ENCODE measurements at places on chromosomes 2 and 18.

GRCh38 chr2:3447789-3448317 is 68.4 kb downstream of the TRAPPC12 start:
- H3K36me3 ChIP-seq = peaks cover 27% of the 10 kb centered on the region
- no peaks in the 10 kb centered on the region for H3K27me3 ChIP-seq
- no peak overlapping the region for H3K27ac ChIP-seq
- no peak overlapping the region for H3K4me3 ChIP-seq

- H3K4me3 ChIP-seq = no peak overlapping the region
- H3K36me3 ChIP-seq = no peaks in the 10 kb centered on the region
- H3K27me3 ChIP-seq = no peaks in the 10 kb centered on the region
- H3K4me1 ChIP-seq = peaks cover 7% of the 10 kb centered on the region
Measured at GRCh38 chr18:62938006-62938405, 222.7 kb downstream of the PHLPP1 start.

DNA sequence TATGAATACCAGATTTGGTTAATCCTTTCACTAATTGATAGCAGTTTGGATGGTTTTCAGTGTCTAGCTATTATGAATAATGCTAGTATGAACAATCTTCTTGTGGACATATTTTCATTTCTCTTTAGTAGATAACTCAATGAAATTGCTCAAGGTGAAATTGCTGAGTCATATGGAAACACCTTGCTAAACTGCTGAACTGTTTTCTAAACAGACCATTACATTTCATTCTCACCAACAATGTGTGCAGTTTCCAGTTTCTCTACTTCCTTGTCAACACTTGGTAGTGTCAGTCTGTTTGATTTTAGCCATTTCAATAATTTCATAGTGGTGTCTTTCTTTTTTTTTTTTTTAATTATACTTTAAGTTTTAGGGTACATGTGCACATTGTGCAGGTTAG is 250.0 kb downstream of the HRH4 start:
- no peaks in the 10 kb centered on the region for H3K4me1 ChIP-seq
- no peak overlapping the region for H3K4me3 ChIP-seq
- no peaks in the 10 kb centered on the region for H3K36me3 ChIP-seq
- no peak overlapping the region for H3K27ac ChIP-seq
- no peaks in the 10 kb centered on the region for H3K27me3 ChIP-seq
- DNase-seq = no peak

- H3K27ac ChIP-seq = peak overlapping the region; percentile 97
- DNase-seq = no peak
- no peak overlapping the region for H3K4me3 ChIP-seq
Measured at GRCh38 chr2:177244244-177244771, 20.2 kb downstream of the NFE2L2 start.

GRCh38 chr18:76426737-76427305 is 68.2 kb downstream of the ZNF516 start:
- H3K27me3 ChIP-seq = no peaks in the 10 kb centered on the region
- no peak overlapping the region for H3K27ac ChIP-seq
- no peak overlapping the region for H3K4me3 ChIP-seq
- DNase-seq = no peak
- peaks cover 5% of the 10 kb centered on the region for H3K4me1 ChIP-seq

DNA sequence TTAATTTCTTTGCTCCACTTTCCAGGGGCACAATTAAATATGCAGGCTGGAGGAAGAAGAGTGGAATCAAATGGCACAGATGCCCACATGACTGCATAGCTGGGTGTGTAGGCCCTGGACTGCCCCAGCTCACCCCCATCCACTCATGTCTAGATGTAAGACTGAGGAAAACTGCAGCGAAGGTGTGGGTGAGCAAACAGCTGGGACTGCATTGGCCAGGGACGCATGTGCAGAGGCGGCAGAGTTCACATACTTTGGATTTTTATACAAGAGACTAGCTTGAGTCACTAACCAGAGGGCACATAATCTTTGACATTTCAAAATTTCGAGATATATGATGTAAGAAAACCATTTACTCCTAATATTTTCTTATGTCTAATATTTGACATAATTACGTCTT is 60.1 kb downstream of the SPIRE1 start:
- no peaks in the 10 kb centered on the region for H3K27me3 ChIP-seq
- no peak overlapping the region for H3K4me3 ChIP-seq
- DNase-seq = peak; percentile 86
- H3K36me3 ChIP-seq = no peaks in the 10 kb centered on the region

DNA sequence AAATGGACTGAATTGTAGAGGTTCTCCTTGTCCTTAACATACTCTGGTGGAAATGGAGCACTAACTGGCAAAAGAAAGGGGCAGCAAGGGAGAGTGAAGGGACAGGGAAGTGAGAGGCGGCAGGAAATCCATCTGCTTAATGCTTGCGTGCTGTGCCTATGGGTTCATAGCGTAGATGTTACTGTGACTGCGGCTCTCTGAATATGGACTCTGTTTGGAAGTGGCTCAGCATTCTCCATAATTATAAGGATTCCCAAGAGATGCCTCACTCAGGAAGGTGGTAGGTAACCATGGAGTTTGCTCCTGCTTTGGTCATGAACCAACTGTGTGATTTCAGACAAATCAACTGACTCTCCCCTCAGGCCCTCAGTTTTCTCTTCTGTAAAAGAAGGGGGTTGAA is 50.0 kb downstream of the MYO3B start:
- DNase-seq = no peak
- H3K27ac ChIP-seq = no peak overlapping the region
- H3K4me1 ChIP-seq = 0 out of 2 replicates have a peak, but pooled peaks cover 4% of the 10 kb centered on the region
- H3K4me3 ChIP-seq = no peak overlapping the region

GRCh38 chr2:168323529-168324021 is 76.2 kb upstream of the STK39 start:
- no peak for DNase-seq
- no peak overlapping the region for H3K27ac ChIP-seq
- H3K4me1 ChIP-seq = peaks cover 13% of the 10 kb centered on the region
- H3K36me3 ChIP-seq = no peaks in the 10 kb centered on the region

DNA sequence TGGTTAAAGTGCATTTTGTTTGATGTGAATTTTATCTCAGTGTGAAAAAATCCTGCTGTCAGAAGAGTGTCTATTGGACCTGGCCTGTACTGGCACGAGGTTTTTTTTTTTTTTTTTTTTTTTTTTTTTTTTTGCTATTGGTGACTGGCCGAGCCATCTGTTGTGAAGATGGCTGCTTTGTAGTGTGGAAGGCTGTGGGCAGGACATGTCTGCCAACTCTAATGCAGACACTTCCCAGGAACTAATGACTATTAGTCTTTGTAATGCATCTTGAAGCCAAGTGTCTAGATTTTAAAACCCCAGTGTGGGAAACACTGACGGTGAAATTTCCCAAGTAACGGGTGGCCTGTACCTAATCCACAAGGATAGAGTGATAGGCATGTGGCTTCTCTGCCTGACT is 34.3 kb downstream of the ZAP70 start:
- H3K36me3 ChIP-seq = no peaks in the 10 kb centered on the region
- DNase-seq = no peak
- no peaks in the 10 kb centered on the region for H3K27me3 ChIP-seq
- no peak overlapping the region for H3K4me3 ChIP-seq
- no peak overlapping the region for H3K27ac ChIP-seq
- peaks cover 13% of the 10 kb centered on the region for H3K4me1 ChIP-seq

- no peak overlapping the region for H3K4me3 ChIP-seq
- no peaks in the 10 kb centered on the region for H3K4me1 ChIP-seq
- H3K36me3 ChIP-seq = no peaks in the 10 kb centered on the region
Measured at GRCh38 chr2:175734686-175735085, 267.4 kb downstream of the LNPK start.

DNA sequence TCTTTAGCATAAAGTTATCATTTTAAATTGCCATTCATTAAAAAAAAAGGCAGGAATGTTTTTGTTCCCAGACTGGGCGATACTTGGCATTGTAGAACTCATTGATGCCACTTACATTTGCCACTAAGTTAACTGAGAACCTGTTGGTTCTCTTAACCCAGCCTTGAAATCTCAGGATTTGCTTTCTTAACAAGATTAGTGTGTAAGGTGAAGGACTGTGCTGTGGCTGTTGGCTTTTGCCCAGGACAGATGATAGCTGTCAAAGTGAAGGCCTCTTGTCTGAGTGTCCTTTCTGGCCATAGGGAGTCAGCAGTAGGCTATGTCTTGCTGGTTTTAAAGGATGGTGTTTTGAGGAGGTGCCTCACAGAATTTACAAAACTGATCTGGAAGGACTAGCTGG is 2.6 kb downstream of the DPYSL5 start:
- no peaks in the 10 kb centered on the region for H3K36me3 ChIP-seq
- no peak overlapping the region for H3K27ac ChIP-seq
- no peak for DNase-seq
- H3K4me1 ChIP-seq = no peaks in the 10 kb centered on the region
- peaks cover 21% of the 10 kb centered on the region for H3K27me3 ChIP-seq

- no peaks in the 10 kb centered on the region for H3K27me3 ChIP-seq
- H3K4me1 ChIP-seq = peaks cover 48% of the 10 kb centered on the region
- H3K4me3 ChIP-seq = peak overlapping the region; percentile 44
- DNase-seq = no peak
Measured at GRCh38 chr2:150165442-150165841, 322.0 kb downstream of the RND3 start.

DNA sequence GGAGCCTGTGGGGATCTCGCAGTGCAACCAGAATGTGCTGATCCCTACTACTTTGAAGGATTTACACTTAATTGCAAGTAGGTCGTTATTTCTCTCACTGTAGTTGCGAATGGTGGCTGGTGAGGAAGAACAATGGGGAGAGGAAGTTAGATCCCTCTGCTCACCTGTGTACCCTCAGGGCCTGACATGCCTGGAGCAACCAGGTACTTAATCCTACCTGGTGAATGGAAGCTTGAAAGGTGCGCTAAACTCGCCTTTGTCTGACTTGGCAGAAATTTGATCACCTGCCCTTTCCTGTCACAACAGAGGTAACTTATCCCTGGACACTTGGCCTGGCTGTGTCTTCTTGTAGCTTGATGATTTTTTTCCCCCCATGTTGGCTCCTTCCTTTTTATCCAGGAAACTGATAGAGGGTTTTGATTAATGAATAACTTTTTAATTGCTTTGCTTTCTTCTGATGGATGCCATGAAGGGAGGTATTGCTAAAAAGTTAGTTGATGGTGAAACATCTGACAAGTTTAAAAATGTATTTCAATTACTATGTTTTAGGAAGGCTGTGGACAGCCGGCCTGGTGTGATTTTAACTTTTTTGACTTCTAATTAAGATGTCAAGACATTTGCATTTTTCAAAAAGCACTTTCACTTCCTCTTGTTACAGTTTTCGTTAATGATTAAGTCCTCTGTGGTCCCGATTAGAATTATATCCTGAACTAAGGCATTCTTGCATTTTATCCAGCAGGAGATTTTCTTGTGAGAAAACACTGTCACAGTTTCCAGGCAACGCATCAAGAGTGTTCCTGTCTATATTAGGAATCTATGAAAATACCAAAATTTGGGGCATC is 9.2 kb downstream of the SGPP2 start:
- DNase-seq = peak; percentile 84
- no peak overlapping the region for H3K27ac ChIP-seq
- 0 out of 2 replicates have a peak overlapping the region, but pooled peaks have one; percentile 1 for H3K4me3 ChIP-seq
- H3K4me1 ChIP-seq = peaks cover 12% of the 10 kb centered on the region
- H3K36me3 ChIP-seq = no peaks in the 10 kb centered on the region

DNA sequence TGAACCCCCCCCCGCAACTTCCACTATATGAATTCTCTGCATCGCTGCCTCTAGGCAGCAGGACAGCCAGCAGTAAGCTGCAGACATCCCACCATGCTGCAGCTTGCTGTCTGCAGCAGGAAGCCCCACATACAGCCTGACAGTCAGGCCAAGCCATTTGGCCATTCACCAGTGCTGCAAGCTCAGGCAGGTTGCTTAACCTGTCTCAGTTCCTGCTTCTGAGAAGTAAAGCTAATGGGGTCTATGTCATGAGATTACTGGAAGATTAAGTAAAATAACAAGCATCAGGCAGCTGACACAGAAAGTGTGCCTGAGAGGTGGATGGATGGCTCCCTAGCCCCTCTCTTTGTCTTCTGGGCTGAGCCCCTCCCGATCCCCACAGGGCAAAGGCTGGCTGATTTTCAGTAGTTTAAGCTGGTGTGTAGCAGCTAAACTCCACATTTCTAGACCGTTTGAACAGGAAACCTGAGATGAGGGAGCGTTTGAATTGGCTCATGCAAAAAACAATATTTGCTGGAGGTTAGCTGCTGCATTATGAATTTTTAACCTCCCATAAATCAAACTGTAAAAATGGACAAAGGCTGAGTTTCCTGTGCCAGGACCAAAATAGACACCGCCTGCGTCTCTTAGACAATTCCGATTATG is 193.8 kb upstream of the ARL4C start:
- no peak overlapping the region for H3K4me3 ChIP-seq
- H3K4me1 ChIP-seq = peaks cover 59% of the 10 kb centered on the region
- no peaks in the 10 kb centered on the region for H3K27me3 ChIP-seq
- H3K36me3 ChIP-seq = no peaks in the 10 kb centered on the region

DNA sequence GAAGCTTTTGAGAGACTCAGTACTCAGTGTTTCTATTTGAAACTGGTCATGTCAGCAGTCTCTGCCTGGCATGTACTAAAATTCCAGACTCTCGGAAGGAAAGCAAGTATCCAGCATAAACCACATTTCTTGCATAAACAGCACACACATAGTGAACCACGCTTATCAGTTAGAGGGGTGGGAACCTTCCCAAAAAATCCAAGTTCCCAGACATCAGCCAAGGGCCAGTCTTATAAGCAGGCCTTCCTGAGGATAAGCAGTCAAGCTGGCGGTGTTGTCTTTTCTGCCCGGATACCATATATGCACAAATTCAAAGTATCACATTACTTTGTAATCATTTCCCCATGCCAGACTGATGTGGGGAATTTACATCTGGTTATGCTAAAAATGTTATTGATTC is 73.6 kb downstream of the ST6GAL2 start:
- no peaks in the 10 kb centered on the region for H3K4me1 ChIP-seq
- peaks cover 19% of the 10 kb centered on the region for H3K27me3 ChIP-seq
- no peak overlapping the region for H3K4me3 ChIP-seq
- no peak overlapping the region for H3K27ac ChIP-seq

- H3K27ac ChIP-seq = no peak overlapping the region
- no peak overlapping the region for H3K4me3 ChIP-seq
- no peaks in the 10 kb centered on the region for H3K27me3 ChIP-seq
- DNase-seq = no peak
Measured at GRCh38 chr2:168146892-168147810, 100.2 kb downstream of the STK39 start.

GRCh38 chr18:54444319-54444914 is 86.7 kb downstream of the C18orf54 start:
- no peak overlapping the region for H3K27ac ChIP-seq
- DNase-seq = peak; percentile 55
- H3K4me1 ChIP-seq = no peaks in the 10 kb centered on the region
- no peaks in the 10 kb centered on the region for H3K36me3 ChIP-seq

- H3K27ac ChIP-seq = no peak overlapping the region
- H3K36me3 ChIP-seq = no peaks in the 10 kb centered on the region
- no peaks in the 10 kb centered on the region for H3K27me3 ChIP-seq
- no peaks in the 10 kb centered on the region for H3K4me1 ChIP-seq
- no peak overlapping the region for H3K4me3 ChIP-seq
Measured at GRCh38 chr18:32257084-32257785, 67.4 kb downstream of the MEP1B start.

DNA sequence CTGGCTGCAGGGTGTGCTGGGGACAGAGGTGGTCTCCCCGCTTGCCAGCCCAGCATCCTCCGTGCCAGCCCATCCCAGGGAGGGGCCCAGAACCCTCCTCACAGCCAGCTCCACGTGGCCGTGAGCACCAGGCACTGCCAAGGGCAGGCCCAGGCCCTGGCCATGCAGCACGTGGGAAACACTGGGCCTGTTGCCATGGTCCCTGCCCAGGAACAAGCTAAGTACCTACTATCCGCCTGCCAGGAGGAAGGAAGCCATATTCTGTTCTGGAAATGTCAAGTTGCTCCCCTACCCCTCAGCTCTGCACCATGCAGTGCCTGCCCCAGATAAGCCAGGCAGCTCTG is 250.6 kb downstream of the CYP26B1 start:
- peaks cover 4% of the 10 kb centered on the region for H3K4me1 ChIP-seq
- H3K27ac ChIP-seq = no peak overlapping the region

- DNase-seq = no peak
- H3K36me3 ChIP-seq = no peaks in the 10 kb centered on the region
- no peak overlapping the region for H3K4me3 ChIP-seq
- peaks cover 12% of the 10 kb centered on the region for H3K4me1 ChIP-seq
- no peak overlapping the region for H3K27ac ChIP-seq
Measured at GRCh38 chr2:573805-574392, 103.3 kb downstream of the TMEM18 start.
